ENCODE measurements at places on chromosomes 13 and 19. TPM values are rescaled to one million over a fixed set of nuclear protein-coding genes. Genes with fewer than 3 reads are reported as not detected.

Gene MYO1F
- total RNA-seq: 0.13 TPM

Gene TUBB4A
- total RNA-seq: not detected

Gene ZNF835
- not detected for total RNA-seq

DNA sequence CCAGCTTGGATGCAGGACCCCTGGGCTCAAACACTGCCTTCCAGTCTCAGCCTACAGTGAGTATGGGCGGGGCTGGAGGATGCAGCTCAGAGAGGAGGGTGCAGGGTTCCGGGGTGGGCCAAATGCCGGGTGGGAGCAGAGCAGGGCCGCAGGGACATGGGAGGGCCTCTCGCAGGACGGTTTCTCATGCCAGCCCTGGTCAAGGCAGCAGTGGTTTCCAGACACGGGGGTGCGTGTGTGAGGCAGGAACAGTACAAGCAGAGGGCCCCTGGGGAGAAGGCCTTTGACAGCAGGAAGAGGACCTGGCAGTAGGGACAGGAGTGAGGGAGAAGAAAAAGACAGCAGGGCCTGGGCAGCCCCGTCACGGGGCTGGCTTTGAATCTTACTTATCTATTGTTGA lies 34.1 kb downstream of the CRTC1 start:
- no peak for DNase-seq

GRCh38 chr13:84640691-84641090 lies 758.4 kb upstream of the SLITRK1 start:
- DNase-seq: no peak

DNA sequence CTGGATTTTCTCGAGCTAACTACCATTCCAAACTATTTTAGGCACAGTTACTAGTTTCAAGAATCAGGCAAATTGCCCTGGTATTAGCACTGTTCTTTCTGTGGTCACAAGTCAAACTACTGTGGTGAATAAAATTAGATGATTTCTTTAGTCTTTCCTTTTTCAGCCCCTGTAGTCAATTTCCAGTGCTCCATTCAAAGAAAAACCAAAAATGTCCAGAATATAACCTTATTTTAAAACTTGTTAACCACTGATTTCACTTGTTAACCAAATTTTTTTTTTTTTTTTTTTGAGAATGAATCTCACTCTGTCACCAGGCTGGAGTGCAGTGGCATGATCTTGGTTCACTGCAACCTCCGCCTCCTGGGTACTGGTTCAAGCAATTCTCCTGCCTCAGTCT lies 50.6 kb upstream of the USPL1 start:
- DNase-seq: no peak

DNA sequence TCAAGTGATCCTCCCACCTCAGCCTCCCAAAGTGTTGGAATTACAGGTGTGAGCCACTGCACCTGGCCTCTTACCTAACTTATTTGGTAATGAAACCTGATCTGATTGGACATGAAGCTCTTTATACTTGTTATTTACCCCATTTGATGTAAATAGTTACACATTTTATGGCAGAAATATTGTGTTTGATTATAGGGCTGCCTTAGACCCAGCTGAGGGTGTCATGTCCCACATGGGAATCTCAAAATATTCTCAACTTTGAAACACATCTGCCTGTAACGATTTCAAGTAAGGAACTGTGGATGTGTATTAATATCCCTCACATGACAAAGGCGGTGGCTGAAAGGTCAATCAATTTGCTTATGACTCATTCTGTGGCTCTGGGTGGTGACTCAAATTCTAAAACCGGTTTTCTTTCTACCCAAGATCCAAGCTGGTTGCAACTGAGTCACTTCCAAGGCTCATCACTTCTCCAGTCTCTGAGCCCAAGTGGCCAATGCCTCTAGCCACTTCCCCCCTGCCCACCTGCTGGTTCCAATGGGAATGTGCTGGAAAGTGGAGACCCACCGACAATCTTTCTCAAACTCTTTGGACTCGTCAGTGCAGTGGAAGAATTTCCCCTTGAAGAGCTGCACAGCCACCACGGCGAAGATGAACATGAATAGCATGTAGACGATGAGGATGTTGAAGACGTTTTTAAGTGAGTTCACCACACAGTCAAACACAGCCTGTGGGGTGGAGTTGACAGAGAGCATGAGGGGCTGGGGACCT lies 110.9 kb downstream of the IER2 start:
- DNase-seq: peak; percentile 91

DNA sequence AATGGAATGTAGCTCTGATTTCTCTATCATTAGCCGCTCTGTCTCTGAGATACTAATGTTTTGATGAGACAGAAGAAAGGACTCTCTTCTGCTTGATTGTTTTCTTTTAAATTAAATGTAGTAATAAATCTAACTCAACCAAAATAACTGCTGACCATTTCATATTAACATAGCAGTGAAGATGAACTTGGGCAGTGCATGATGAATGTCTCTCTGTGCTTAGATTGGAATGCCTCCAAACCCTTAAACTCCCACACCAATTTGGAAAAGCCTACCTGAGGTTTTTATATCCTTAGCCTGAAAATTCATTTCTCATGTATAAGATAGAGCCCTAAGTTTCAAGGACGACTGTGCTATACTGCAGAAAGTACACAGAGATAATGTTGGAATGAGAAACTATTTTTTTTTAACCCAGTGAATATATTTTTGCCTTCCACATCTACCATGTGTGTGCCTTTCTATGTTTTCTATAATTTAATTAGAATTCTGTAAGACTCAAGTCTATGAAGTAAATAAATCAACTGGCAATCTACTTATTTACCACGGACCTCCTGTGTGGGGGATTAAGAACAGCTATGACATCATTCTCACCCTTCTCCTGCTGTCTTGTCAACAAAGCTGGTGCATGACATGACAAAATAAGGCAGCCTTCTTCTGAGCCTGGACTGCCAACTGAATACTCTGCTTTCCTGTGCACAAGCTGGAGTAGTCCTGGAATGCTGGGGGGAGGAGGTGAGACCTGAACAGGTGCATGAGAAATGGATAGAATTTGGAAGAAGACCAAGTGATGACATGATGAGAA lies 155.5 kb downstream of the FGF9 start:
- DNase-seq: no peak

DNA sequence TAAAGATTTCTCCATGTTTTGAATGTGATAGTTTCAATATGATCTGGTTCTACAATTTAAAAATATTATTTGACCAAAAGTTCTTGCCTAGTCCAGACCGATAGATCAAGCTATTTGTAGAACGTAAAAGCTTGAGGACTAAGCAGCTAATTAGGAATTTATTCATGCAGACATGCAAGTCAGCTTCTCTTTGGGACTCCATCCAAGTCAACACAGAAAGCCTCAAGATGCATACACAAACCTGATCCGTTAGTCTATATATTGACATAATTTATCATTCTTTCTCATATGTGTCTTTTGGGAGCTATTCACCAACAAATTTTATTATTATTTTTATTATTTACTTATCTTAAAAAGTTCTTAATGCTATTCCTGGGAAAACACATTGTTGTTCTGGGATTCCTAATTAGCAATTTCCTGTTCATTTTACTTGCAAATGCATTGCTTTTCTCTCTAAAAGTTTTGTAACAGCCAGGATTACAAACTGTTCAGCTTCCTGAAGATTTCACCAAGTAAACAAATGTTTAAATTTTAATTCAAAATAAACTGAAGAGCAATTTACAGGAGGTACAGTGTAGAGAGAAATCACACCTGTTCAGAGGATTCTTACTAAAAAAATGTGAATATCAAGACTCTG lies 375.3 kb downstream of the GPC5 start:
- no peak for DNase-seq

DNA sequence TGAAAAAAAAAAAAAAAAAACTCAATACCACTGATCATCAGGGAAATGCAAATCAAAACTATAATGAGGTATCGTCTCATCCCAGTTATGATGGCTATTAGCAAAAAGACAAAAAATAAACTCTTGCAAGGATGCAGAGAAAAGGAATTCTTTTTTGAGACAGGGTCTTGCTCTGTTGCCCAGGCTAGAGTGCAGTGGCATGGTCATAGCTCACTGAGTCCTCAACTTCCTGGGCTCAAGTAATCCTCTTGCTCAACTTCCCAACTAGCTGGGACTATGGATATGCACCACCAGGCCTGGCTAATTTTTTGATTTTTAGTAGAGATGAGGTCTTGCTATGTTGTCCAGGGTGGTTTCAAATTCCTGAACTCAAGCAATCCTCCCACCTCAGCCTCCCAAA lies 59.5 kb downstream of the MICU2 start:
- DNase-seq: no peak

GRCh38 chr13:34086281-34086680 lies 268.3 kb downstream of the RFC3 start:
- DNase-seq: no peak

DNA sequence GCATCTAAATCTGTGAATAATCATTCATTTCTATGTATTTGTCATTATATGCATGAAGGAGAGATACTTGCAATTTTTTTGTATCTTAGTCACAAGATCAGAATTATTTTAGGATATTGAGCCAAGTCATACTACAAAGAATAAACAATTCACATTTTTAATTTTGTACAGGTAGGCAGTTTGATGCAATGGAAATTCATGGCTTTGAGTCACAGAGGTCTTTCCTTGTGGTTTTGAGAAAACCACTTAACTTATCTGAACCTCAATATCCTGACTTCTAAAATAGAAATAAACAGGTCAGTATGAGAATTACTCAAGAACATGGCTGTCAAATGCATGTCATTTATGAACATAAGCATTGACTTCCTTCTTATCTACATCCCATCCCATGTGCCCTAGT lies 221.4 kb upstream of the SLC10A2 start:
- DNase-seq: no peak

All from LHCN-M2 (cell line).